ENCODE measurements at places on chromosomes 12 and 14.

DNA sequence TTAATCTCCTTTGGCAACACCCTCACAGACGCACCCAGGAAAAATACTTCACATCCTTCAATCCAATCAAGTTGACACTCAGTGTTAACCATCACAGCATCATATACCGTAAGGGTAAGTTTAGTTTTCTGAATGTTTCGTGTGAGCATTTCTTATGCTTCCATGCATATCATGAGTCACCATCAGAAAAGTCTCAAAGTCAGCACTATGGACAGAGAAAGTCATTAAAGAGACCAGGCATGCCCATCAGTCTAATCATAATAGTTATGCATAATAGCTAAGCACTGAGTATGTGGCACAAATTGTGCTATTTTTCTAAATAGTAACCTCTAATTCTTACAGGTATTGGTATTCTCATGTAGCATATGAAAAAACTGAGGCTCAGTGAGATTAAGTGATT, 158.8 kb upstream of the PRMT8 start:
- DNase-seq, result no peak

GRCh38 chr12:19105463-19105862, 24.1 kb upstream of the PLEKHA5 start:
- no peak for DNase-seq

DNA sequence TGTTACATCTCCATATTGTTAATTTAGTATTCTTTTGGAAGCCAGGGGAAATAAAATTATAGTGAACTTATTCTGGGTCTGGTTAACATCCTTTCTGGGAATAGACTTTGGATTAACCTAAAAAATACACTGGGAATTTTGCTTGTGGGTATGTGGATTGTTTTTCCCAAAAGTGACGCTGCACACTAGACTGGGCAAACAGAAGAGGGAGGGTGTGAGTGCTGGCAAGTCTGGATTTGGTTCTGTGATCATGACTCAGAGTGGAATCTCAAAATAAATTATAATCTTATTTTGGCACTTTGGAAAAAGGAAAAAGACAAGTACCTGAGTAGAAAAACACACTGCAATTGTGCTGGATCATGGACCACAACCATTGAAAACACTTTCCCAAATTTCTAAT, 15.2 kb upstream of the LUM start:
- no peak for DNase-seq

DNA sequence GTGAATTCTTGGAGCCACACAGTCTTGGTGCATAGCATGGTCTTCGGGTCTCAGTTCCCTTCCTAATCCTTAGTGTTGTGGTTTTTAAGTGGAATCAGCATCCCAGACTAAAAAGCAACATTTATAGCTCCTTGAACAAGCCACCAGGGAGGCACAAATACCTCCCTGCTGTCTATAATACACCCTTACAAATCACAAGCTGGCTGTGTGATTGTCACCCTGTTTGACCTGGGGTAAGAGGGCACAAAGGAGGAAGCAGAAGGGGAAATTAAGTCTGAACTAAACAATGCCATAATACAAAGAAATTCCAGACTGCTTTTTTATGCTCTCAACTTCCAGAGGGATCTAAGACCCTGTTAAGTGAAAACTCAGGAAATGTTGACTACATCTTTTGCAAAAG, 7.7 kb upstream of the MMP19 start:
- no peak for DNase-seq

DNA sequence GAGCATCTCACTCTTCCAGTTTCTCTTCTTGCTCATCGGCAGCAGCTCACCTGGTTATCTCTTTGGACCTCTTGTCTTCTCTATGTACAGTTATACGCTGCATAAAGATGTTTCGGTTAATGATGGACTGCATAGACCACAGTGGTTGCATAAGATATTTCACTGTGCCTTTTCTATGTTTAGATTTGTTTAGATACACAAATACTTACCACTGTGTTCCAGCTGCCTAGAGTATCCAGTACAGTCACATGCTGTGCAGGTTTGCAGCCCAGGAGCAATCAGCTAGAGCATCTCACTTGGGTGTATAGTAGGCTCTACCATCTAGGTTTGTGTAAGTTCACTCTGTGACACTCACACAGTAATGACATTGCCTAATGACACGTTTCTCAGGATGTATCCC, 57.6 kb downstream of the FBXL14 start:
- no peak for DNase-seq

DNA sequence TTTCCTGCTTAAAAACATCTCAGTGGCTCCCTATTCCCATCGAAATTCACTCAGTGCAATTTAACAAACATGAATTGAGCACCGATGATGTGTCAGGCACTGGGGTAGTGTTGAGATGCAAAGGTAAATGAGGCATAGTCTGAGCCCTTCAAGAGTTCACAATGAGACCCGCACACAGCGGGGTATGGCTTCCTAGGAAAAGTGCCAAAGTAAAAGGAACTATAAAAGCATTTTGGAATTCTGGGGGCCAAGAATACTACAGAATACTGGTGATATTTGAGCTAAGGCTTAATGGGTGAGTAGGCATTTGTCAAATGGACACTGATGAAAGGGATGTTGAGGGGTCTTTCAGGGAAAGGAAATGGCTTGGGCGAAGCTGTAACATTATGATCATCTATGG, 315.4 kb downstream of the DPF3 start:
- no peak for DNase-seq

GRCh38 chr12:57739914-57740538, 1.5 kb upstream of the AGAP2 start:
- no peak for DNase-seq

DNA sequence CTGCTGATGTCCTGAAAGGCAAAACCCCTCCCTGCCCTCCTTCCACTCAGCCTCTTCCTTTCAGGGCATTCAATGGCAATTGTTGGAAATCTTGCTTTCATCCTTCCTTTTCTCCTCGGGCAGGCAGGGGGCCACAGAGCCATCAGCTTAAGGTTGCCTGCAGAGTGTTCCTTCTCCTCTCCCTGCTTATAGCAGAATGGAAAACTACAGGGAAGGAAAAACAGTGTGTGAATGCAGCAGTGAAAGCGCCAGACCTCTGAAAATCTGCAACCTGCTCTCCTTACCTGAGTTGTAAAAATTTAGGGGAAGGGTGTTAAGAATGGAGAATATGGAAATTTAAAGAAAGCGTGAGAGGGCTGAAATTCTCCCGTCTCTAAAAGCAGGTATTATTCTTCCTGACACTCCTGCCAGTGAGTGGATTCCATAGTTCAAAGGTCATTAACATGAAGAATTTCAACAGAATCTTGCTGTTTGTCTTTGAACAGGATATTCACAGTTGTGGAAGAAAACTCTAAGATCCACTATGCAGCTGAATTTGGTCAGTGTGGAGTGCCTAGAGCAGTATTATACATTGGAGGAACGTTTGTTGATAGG, 348.8 kb downstream of the KCNH5 start:
- no peak for DNase-seq

DNA sequence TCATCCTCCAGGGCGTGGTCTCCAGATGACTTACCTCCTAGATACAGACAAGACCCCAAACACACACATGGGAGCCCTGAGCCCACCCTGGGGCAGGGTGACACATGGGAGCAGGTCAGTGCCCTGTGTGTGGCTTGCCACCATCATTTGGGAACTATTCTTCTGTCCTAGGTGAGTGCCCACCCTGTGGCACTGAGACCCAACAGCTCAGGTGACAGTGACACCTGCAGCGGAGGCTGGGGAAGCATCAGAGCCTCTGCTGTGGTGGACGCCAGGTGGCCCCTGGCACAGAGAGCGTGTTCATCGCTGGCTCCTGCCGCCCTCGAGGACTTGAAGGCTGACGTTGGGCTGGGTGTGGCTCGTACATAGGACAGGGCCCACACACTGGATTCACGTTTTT, 23.0 kb downstream of the SFSWAP start:
- no peak for DNase-seq

DNA sequence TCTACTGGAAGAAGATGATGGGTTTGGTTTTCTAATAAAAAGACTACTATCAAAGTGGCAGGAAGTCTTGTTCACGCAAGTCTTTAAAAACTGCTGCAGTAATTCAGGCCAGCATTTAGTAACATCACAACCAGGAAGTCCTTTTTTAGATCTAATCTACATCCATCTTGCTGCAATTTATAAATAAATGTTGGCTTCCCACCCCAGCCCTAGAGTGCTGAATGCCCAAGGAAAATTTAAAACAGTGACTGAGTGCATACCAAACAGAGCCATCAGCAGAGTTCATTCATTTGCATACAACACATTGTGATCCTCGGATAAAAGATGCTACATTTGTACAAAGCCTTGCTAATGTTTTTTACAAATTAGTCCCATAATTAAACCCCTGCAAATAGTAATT, 72.1 kb downstream of the PHLDA1 start:
- DNase-seq, result no peak

DNA sequence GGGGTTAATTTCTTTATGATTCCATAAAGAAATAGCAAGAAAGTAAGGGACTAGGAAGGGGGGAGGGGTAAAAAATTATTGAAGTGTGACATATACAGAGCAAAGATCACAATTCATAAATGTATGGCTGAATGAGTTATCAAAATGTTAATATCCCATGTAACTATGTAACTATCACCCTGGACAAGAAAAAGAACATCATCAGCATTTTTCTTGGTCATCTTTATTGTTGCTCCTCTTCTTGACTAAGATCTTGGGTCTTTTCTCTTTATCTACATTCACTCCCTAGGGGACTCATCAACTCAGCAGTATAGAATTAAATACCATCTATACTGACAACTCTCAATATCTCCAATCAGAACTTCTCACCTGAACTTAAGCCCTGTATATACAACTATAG, 57.5 kb downstream of the CAND1 start:
- DNase-seq, result no peak

- DNase-seq, result no peak
Measured at GRCh38 chr12:80058586-80058985, 40.8 kb upstream of the OTOGL start.

DNA sequence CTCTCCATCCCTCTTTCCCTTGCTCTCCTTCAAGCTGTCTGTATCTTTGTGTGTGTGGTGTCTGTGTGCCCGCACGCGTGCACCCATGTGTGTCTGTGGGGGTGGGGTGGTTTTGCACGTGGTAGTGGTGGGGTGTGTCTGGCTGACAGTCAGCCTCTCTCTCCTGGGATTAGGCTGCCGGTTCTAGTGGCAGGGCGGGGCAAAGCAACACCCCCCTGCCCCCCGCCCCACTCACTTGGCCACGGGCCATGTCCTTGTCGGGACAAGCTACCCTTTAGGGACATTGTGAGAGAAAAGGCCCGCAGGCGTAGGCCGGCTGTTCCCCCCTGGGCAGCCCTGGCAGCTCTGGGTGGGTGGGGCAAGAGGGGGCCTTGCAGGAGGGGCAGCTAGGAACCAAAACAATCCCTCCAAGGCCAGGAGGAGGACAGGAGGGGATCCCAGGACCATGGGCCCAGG, 182.6 kb downstream of the ALG10 start:
- no peak for DNase-seq

GRCh38 chr12:71014180-71014785, 93.7 kb upstream of the PTPRR start:
- no peak for DNase-seq

DNA sequence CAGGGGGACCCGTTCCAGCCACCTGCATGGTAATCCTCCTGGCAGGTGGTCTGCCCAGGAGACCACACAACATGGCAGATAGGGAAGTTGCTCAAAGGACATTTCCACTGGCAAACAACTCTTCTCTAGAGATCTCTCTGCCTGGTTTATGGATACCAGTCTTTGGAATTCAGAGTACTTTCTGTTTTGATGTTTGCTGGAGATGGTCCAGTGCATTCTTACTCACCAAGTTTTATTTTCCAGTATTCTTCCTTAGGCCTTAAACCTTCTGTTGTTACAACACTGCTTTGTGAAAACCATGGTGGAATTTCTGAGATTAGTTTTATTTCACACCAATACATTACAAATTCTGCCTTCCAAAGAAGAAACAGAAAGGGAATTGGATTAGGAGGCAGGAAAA, 428.3 kb downstream of the FUT8 start:
- no peak for DNase-seq

DNA sequence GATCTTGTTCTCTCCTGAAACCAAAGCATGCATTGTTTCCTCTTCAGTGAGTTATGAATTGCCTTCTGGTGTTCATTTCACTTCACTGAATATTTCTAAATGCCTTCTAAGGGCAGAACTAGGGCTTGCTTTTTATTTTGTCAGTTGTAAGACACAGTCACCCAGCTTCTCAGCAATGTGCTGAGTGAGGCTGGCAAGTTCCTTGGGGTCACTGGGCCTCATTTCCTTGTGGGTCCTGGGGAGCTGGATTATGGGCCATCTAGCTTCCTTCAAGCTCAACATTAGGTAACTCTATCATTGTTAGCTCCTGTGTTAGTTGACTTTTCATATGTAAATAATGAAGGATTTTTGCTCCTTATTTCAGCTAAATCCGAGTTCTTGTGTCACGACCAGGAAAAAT, 13.8 kb downstream of the ASCL4 start:
- no peak for DNase-seq

DNA sequence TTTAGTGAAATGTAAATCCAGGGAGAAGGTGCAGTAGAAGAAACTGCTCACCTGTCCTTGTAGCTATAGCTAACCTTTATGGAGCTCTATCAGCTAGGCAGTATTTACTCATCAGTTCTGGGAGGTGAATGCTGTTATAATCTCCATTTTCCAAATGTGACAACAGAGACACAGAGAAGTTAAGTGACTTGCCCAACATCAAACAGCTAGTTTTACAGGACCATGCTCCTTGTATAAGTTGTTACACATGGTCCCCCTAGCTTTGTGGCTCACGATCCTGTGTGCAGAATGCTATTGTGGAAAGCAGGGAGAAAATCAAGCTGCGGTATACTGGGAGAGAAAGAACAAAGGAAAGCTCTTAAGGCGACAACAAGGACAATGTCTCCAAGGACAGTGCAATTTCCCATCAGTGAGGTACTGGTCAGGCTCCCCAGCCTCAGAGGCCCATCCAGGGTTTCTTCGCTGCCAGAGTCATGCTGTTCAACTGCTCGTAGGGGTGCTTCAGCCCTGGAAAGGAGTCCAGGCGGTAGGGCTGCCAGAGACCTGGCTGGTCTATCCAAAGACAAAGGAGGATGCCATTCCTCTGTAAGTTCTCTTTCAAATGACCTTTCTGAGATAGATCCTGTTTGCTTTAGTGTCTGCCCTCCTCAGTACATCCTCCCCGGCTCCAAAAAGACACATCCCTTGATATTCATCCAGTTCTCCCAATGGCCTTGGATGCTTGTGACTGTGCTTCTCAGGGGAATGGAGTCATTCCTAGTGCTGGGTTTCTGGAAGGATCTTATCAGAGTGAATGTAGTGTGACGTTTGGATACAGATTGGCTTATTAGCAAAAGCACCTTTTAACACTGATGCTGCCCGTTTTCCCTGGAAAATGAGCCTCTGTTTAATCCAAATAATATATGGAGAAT, 95.5 kb downstream of the ARF6 start:
- DNase-seq, result no peak

GRCh38 chr14:92413379-92413778, 90.4 kb downstream of the SLC24A4 start:
- no peak for DNase-seq

- DNase-seq, result no peak
Measured at GRCh38 chr14:99566009-99566389, 38.0 kb downstream of the CCDC85C start.

GRCh38 chr12:132085291-132085635, 58.9 kb downstream of the DDX51 start:
- no peak for DNase-seq

GRCh38 chr12:27064397-27065342, 17.7 kb downstream of the C12orf71 start:
- no peak for DNase-seq
